ENCODE measurements at places on chromosomes 3 and 15.

DNA sequence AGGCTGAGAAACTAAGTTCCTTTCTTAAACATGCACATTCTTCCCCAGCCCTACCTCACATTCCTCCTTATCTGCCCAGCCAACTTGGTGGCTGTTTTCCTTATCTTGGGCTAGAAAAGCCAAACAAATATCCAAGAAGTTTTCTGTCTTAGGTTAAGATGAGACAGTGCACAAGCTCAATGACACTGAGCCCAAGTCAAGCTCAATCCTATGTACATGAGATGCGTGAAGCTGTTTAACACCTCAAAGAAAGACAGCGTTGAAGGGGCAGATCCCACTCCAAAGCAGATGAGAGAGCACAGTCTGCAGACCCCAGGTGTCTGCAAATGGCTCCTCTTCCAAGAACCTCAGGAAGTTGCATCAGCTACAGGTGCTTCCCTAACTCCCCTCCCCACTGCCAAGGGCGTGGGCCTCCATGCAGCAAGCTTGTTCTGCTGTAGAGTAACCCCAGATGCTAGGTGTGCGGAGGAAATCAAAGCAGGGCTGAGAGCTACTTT, 16.6 kb downstream of the LRRC2 start:
- DNase-seq = peak; percentile 48

DNA sequence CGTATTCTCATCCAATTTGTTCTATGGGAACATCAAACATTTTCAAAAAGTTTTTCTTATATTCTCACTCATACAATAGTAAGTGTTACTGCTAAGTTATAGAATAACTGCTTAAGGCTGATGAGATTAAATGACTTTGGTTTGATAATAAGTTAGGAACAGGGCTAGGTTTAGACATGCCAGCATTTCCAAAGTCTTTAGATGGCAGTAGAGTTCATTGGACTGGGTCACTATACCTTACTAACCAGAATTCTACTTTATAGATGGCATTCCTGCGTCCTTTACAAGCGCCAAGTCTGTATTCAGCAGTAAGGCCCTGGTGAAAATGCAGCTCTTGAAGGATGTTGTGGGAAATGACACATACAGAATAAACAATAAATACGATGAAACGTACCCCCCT, 21.7 kb downstream of the PLAAT1 start:
- no peak for DNase-seq

GRCh38 chr3:99858469-99858868, 40.8 kb downstream of the CMSS1 start:
- DNase-seq = no peak

- no peak for DNase-seq
These were observed 43.0 kb upstream of the SLC41A3 start for GRCh38 chr3:126126811-126127431.

DNA sequence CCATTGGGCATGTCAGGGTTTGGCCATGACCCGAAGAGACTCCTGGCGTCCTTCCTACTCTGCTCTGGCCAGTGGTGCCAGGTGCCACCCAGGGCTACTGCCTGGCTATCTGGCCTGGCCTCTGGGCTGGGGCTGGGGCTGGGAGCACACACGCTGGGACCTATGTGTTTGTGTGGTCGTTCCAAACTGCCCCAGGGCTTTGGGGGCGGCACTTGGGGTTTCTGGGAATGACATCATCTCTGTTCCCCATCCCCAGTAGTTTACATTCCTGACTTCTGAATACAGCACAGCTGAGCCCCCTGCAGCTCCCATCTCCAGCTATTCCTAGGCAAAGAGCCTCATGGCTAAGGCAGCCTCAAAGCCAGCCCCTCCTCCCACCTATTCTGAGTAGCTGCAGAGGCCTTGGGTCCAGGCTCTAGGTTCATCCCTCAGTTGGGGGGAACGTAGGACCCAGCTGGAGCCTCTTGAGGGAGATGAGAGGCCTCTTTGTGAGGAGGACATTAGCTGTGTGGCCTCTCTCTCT, 24.3 kb downstream of the PLEKHO2 start:
- no peak for DNase-seq

DNA sequence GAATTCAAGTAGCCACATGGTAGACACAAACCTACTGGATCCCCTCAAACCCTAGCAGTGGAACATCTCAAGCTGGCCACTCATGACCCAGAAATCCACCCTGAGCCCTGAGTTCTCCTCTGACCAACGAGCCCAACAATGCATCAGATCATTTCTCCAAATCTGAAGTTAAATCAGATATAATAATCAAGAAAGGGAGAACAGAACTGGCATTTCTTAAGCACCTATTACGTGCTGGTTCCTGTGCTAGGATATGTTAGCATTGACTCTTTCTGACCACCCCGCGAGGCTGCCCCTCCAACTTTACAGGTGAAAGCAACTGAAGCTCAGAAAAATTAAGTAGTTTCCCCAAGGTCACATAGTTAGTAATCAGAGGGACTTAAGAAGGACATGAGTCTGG, 51.5 kb upstream of the CCDC174 start:
- no peak for DNase-seq

- DNase-seq = no peak
These were observed 251.7 kb upstream of the TBL1XR1 start for GRCh38 chr3:177448987-177449359.

DNA sequence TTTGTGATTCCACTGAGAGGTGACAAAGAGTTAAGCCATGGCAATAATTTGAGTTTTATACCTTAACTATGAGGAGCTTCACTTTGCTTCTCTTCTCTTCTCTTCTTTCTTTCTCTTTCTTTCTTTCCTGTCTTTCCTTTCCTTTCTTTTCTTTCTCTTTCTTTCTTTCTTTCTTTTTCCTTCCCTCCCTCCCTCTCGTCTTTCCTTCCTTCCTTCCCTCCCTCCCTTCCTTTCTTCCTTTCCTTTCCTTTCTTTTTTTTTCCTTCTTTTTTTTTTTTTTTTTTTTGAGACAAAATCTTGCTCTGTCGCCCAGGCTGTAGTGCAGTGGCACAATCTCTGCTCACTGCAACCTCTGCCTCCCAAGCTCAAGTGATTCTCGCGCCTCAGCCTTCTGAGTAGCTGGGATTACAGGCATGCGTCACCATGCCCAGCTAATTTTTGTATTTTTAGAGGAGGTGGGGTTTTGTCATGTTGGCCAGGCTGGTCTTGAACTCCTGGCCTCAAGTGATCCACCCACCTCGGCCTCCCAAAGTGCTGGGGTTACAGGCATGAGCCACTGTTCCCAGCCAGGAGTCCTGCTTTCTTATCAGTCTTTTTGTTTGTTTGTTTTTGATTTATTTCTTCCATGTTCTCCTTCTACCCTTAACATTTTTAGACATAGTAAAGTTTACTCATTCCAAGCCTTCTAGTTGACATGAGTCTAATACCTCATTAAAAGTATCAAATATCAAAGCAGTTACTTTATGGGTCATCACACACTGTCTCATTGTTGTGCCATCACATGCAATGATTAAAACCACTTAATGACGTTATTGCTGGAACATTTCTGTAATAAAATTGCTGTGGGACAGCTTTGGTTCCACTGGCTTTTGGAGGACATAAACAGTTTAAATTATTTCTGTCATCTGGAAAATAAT, 29.9 kb downstream of the SLC49A4 start:
- DNase-seq = no peak

DNA sequence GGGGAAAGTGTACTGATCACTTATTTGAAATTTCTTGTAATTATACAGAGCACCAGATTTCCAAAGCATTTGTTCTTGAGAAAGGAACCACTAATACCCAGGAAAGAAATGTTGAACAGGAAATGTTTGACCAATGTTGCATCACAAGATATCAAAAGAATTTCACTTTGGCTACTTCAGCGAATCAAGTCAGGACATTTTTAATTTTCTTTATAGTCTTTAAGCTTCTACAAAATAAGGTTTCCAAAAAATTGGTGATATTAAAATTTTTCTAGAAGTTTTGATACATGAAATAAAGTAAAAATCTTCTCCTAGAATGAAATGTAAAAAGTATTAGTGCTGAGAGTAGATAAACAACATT, 421.9 kb downstream of the MECOM start:
- DNase-seq = no peak

GRCh38 chr15:64354688-64355344, 1.2 kb downstream of the CSNK1G1 start:
- peak; percentile 12 for DNase-seq

GRCh38 chr3:196741249-196741889, 1.7 kb downstream of the PAK2 start:
- DNase-seq = peak; percentile 10

DNA sequence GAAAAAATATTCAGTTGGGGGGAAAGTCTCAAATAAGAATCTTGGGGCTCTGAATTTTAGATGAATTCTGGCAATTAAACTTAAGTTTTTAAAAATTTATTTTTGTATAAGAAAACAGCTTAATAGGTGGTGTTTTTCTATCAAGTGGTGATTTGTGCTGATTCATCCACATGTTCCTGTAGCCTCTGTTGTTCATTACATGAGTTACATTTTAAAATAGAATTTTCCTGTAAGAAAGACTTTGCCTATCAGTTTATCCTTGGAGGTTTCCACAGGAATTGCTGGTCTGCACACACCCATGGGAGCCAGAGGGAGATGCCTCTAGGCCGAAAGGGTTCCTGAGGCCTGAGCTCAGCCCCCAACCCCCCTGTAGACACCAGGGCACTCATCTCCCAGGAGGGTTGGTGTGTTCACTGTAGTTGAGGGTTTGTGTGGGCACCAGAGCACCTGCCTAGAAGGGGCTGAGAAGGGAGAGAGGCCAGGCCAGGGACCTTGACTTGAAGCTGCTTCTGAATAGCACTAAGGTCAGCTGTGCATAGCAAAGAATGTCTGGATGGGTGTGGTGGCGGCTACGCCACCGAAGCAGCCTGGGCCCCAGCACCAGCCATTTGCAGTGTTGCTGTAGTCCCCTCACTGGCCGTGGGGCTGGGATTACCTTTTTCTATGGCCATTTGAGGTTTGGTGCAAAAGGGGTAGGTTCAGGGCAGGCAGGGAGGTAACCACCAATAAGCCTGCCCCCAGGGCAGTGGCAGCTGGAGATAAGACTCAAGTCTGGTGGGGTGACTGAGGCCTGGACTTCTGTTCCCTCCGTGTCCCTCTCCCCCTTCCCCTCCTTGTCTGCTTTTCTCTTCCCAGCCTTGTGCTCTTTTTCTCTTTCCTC, 11.9 kb downstream of the DNAJA4 start:
- peak; percentile 77 for DNase-seq

GRCh38 chr3:169581633-169582032, 81.9 kb downstream of the MECOM start:
- no peak for DNase-seq

DNA sequence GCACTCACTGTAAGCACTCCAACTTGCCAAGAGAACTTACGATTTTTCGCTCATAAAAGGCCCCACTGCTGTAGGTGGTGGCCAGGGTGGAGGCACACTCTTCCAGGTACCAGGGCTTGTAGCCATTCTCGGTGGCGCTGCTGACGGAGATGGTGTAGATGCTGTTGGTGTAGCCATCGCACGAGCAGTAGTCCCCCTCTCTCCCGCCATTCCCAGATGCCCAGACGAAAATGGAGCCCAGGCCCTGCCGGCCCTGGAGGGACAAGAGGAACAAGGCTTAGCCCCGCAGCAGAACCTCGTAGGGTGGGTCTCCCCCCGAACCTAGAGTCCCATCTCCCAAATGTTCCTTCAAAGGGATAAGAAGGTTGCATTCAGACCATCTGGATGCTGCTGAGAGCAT, 96.3 kb downstream of the PCSK6 start:
- DNase-seq = no peak

DNA sequence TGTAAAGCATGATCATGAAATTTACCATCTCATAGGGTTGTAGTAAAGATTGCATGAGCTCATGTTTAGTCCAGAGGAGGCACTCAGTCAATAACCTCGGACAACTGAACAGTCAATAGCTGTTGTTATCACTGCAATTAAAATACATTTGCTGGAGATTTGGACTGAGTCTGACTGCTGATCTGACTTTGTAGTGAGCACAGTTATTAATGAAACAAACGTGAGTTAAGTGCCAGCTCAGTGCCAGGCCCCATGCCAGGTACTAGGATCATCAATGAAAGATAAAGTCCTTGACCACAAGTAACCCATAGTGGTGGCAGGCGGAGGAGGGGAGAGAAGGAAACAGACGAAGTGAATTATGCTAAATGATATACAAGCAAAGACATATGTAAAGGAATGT, 43.7 kb upstream of the PRICKLE2 start:
- no peak for DNase-seq

GRCh38 chr15:39099524-39099923, 481.4 kb upstream of the THBS1 start:
- no peak for DNase-seq

GRCh38 chr3:41365973-41366372, 166.7 kb downstream of the CTNNB1 start:
- no peak for DNase-seq

DNA sequence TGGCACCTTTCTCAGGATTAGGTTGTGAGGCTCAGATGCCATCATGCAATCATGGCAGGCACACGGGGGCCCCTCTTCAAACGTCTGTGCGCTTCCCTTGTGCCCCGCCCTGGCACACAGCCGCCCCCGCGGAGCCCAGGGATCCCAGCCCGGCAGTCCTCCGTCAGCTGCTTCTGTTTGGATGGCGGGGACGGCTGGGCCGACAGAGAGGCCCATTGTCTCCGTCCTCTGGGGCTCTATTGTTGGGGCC, 849 bp upstream of the HDAC11 start:
- DNase-seq = no peak

DNA sequence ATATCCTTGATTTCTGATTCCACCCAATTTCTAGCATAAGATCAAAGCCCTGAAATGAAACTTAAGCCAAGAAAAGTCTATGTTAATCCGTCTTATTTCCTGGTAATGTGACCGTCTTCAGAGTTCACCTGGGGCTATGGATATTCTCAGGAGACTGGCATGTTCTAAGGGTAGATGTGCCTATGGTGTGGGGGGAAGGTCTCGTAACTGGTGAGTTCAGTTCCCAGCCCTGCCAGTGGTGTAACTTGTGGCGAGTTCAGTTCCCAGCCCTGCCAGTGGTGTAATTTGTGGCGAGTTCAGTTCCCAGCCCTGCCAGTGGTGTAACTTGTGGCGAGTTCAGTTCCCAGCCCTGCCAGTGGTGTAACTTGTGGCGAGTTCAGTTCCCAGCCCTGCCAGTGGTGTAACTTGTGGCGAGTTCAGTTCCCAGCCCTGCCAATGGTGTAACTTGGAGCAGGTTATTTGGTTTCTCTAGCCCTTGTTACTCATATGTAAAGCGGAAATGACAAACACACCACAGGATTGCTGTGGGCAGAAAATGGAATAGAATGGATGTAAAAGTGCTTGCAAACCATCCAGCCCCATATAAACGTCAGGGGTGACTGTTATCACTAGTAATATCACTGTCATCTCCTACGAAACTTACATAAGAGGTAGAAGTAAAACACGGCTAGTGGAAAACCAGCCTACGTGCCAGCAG, 30.4 kb downstream of the SLC51A start:
- no peak for DNase-seq

GRCh38 chr3:11558002-11558401, 85.7 kb downstream of the VGLL4 start:
- DNase-seq = no peak

DNA sequence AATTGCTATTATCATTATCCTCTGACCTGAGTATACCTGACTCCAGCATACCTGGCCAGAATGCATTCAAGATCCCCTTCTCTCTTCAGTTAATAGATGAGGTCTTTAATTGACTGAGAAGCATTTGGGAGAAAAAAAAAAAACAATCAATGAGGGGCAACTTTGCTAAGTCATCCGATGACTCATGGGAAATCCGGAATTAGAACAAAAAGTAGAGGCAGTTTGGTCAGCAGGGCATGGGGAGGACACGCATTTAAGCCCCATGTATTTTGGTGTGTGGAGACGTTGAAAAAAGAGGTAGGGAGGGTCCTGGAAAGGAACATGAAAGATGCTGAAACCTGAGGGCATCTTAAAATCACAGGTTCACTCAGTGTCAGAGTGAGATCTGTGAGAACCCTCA, 256.2 kb downstream of the RORA start:
- DNase-seq = no peak
